ENCODE measurements at places on chromosomes 1 and 21.

GRCh38 chr1:43843684-43844083 is 89.9 kb upstream of the ARTN start:
- no peak for DNase-seq

DNA sequence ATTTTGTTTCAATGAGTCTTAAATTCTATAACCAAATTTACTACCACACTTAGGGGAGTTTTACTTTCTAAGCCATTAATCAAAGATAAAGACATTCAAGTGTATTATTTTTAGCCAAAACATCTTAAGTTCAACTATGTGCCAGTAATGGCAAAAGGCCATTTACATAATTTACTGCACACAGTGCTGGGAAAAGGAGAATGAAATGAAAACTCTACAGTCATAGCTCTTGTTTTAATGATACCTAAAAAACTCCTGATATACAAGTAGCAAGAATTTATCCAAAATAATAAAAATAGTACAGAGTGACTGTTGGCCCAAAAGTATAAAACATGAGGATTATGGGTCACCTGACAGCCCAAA is 42.4 kb upstream of the C1orf198 start:
- no peak for DNase-seq

GRCh38 chr1:209368864-209369598 is 214.5 kb upstream of the CAMK1G start:
- DNase-seq = no peak

GRCh38 chr1:64523413-64524337 is 53.7 kb downstream of the CACHD1 start:
- no peak for DNase-seq

DNA sequence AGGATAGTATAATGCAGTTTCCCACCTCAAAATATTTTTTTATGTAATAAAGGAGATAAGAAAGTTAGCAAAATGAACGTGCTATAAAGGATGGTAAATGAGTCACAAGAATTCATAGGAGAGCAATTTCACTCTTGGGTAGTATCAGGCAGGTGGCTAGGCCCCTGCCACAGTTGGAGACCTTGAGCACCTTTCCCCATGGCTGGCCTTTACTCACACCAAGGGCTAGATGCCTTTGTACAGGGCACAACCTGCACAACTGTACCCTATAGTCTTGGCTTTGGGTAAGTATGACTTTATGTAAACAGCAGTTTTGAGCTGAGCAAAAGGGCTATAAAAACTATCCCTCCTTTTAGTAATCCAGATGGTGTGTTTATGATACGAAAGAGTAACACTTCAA is 85.1 kb downstream of the CTH start:
- DNase-seq = no peak

DNA sequence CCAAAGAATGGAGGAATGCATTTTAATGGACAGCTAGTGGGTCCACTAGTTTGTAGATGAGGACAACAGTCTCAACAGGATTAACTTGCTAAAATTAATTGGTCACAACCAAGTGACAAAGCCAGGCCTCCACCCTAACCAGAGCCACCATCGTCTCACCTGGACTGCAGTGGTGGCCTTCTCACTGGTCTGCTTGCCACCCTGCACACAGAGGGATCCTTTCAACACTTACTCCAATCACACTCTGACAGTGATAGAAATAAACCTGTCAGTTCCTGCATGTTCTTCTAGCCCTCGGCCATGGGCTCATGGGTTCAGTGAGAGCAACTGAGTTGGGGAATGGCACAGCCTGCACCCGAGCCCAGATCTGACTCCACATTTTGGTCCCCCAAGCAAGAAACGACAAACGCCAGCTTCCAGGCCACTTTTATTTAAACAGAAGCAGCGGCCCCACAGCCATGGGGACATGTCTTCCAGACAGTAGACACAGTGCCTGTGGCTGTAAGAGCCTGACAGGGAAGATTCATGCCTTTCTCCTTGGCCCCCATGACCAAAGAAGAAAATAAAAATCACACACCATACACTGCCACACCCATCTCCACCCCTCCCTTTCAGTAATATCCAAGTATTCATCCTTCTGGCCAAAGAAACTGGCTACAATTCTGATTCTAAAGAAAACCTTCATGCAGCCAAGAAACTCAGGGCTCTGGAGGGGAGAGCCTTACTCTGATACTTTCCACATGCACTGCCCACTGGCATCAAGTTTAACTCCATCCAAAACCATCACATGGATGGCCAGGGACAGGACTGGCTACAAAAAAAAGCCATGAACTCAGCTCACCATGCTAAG is 37.6 kb downstream of the DHCR24 start:
- DNase-seq = no peak

- DNase-seq = peak; percentile 51
Observed at GRCh38 chr1:26358411-26359384, 4.8 kb upstream of the CRYBG2 start.

DNA sequence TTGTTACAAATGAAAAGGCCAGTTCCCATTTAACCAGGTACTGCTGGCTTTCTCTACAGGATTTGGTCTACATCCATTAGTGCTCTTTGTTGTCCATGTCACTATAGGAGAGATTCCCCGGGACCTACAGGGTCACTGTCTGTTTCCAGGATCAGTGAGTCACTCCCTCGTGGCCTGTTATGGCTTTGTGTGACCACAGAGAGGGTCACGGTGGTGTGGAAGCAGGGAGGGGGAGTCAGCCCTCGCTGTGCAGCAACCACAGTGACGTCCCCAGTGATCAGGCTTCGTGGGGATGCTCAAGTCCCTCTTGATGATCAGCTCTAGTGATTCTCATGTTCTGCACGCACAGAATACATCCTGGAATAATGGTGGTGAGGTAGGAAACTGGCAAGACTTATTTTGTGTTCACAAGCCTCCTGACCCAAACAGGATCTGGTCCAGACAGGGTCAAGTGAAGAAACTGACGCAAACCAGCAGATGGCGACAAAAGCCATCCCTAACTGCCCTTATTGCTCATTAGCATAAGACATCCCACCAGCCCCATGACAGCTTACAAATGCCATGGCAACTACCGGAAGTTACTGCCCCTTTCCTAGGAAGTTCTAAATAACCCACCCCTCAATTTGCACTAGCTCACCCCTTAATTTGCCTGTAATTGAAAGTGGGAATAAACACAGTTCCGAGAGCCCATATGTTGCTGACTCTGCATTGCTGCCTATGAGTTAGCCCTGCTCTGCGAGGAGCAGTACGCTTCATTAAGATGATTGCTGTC is 98.5 kb downstream of the DISC1 start:
- DNase-seq = no peak

- DNase-seq = no peak
Observed at GRCh38 chr1:155037851-155038441, 4.3 kb downstream of the DCST1 start.

- DNase-seq = no peak
Observed at GRCh38 chr1:100995198-100995988, 30.2 kb downstream of the DPH5 start.

DNA sequence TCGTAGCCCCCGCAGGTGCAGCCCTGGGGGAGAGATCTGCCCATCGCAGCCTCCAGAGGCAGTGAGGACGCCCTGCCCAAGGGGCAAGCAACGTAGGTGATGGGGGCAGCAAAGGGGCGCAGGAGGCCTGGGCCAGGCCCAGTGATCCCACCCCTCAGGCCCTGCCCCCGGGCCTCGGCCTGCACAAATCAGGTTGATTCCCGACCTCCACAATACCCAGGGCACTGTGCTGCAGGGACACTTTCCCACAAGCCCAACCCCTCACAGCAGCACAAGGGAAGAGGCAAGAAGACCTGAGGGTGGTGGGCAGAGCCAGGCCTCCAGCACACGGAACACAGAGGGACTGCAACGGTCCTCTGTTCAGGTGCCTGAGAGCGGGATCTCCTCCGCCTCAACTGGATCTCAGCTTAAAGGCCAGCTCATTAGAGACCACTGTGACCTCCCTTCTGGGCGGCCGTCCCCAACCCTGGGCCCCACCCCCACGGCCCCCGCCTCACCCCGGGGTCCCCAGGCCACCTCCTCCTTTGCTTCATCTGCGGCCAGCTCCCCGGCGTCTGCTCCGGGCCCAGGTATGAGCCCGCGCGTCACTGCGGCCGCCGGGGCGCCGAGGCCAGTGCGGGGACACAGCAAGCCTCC is 812 bp upstream of the ARF1 start:
- DNase-seq = no peak

DNA sequence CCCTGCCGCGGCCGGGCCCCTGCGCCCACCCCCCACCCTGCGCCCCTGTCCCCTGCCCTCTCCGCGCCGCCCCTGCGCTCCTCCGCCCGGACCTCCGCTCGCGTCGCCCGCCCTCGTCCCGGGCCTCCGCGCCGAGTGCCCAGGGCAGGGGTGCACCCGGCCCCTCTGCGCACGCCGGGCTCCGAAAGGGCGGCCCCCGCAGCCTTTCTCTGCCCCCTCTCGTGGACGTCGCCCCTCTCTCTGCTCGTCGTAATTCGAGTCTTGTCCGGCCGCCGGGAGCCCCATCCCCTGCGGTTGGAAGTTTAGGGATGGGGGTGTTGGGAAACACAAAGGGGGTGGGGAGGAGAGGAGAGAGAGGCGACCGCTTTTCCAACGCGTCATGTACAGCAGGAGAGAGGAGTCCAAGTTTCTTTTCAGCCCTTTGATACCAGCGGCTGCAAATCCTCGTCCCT is 407 bp downstream of the GALNT2 start:
- no peak for DNase-seq

GRCh38 chr21:43981871-43982210 is 30.3 kb upstream of the TRAPPC10 start:
- DNase-seq = no peak

DNA sequence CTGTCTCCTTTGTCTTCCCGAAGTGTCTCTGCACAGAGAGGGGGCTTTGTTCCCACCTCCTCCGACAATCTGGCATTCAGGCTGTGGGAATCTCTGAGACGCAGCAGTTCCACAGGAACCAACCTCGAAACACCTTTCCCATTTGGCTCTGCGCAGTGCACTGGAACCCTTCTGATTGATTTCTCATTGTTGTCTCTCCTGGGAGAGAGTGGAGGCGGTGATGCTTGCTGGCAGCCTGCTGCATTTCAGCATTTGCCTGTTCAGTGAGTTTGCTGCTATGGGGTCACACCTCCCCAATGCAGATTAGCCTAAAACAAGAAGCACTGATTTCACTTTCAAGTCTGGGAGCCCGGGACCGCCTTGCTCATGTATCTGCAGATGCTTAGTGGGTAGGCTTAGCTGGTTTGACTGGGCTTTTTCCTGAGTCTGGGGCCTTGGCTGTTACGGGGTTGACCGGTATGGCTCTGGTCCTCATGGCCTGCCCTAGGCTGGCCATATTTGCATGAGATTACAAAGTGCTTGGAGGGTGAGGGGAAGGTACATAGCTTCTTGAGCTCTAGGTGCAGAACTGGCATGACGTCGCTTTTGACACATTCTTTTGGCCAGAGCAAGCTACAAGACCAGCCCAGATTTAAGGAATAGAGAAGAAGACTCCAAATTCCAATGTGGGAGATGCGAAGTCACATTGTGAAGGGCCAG is 695.3 kb downstream of the PTPRU start:
- DNase-seq = no peak

- no peak for DNase-seq
Observed at GRCh38 chr1:100266741-100267140, 725 bp downstream of the RTCA start.

GRCh38 chr21:16262091-16262490 is 532.3 kb downstream of the USP25 start:
- no peak for DNase-seq

DNA sequence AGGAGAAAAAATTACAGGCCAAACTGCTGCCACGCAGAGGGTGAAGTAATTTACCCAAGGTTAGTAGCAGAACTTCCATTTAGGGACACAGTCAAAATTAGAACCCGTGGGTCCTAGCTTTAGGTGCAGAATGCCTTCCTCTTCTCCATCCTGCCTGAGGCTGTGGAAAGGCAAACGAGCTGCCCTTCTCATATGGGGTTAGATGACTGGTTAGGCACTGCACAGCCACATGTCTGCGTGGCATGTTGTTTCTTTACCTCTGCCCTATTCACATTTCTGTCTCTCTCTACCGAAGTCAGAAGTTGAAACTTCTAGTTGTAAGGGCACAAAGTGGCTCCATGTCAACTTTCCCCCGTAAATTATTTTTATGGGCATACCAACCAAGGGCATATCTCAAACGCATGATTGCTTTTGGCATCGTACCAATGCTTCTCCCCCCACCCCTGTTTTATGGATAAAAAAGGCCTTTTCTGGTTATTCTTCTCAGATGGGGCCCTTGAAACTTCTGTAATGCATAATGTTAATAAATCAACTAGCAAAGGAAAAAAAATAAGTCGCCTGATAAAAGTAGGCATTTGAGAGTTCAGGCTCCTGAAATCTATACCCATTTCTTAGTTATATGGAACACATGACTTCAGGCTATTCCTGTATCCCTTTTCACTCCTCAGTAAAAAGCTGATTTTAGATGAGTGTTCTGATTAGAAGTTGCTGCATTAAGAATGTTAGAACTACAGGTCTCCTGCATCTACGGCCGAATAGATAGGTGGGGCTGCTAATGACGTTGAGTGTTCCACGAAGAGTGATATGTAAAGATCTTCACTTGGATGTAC is 139.6 kb upstream of the NRIP1 start:
- DNase-seq = no peak

- no peak for DNase-seq
Observed at GRCh38 chr1:107153014-107153413, 12.2 kb downstream of the NTNG1 start.

GRCh38 chr1:241593186-241593585 is 47.0 kb downstream of the CHML start:
- DNase-seq = no peak

Data from activated T-helper 1 cell treated with anti-CD3 and anti-CD28 coated beads, Interleukin-2, amount 50 U/mL, for 16 hours (primary cell).